ENCODE measurements at places on chromosomes 3 and 15.
A peak's percentile ranks its signal among the peaks of the same experiment; 100 is the strongest.

DNA sequence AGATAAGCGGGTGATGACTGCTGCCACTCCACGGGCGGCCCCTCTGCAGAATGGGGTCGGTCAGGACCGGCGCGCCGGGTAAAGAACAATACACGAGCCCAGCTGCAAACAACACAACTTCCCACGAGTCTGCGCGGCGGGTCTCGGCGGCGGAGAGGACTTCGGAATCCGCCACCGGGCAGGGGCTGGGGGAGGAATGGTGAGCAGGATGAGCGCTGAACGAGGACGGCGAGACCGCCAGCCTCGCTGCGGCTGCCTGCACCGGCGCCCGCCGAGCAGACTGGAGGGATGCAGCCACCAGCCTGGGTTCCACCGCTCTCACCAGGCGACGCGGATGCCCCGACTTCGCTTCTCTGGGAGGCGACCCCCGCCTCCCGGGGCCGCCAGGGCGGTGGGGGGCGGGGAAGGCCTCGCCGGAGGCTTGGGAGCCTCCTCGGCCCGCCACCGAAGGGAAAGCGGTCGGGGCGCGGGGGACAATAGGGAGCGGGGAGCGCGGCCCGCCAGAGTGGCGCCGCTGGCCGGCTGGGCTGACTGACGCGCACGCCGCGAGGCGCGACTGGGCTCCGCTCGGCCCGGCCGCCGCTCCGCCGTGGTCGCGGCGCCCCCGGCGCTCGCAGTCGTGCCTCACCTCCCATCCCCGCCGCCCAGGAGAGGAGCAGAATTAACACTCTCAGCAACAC is 515 bp downstream of the ADAM10 start:
- DNase-seq: peak; percentile 45

- DNase-seq: no peak
These were observed 58.9 kb downstream of the SFMBT1 start for GRCh38 chr3:52986938-52987337.

GRCh38 chr3:197171481-197172067 is 126.8 kb downstream of the DLG1 start:
- DNase-seq: no peak

DNA sequence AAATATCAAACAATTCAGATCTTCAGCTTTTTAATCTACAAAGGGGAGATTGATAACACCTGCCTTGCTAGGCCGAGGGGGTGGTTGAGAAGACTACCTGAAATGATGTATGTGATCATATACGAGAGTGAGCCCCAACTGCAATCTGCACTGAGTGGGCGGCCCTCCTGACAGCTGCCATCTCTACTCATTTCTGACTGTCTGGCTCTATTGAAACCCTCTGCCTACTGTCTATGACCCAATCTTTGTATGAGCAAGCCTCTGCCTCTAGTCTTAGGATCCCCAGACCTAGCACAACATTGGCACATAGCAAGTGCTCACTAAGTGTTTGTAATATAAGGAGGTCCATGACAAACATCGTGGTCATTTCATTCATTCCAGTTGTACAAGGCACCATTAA is 144.4 kb upstream of the NR2F2 start:
- DNase-seq: no peak

DNA sequence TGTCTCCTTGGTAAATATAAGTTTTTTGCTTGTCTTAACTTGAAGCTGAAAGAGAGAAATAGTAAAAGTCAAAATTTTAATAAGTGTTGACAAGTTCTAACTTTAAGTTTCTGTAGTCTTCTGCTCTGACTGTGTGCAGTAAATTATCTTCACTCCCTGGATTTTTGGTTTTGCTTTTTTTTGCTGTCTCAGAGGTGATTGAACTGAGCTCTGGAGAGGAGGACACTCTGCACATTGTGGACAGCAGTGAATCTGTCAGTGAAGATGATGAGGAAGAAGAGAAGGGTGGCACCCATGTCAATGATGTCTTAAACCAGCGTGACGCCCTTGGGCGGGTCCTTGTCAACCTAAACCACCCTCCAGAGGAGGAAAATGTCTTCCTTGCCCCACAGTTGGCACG is 40.5 kb upstream of the TEX264 start:
- DNase-seq: no peak

Data from T-helper 2 cell treated with Interferon-gamma antibody and Interleukin-4, amounts not matched to agents 5 μg/mL and 100 μg/mL, for 36 hours (primary cell).